ENCODE measurements at places on chromosomes 16 and 17. TPM values are rescaled to one million over a fixed set of nuclear protein-coding genes. Genes with fewer than 3 reads are reported as not detected.

The CD300LG gene
- not detected for total RNA-seq

The HOXB4 gene
- total RNA-seq = under 0.01 TPM

The PYDC1 gene
- not detected for total RNA-seq

The ASGR2 gene
- not detected for total RNA-seq

The C1QTNF1 gene
- total RNA-seq = 220 TPM

The SALL1 gene
- 0.22 TPM for total RNA-seq

The TMC8 gene
- not detected for total RNA-seq

The NXN gene
- total RNA-seq = 51.8 TPM

The INCA1 gene
- 0.22 TPM for total RNA-seq

The NOG gene
- total RNA-seq = 3.0 TPM

The DHRS7C gene
- total RNA-seq = not detected

The CIAO3 gene
- total RNA-seq = 40.8 TPM

The CCL23 gene
- total RNA-seq = not detected

The SMIM5 gene
- not detected for total RNA-seq

The TM4SF5 gene
- not detected for total RNA-seq

The SERPINF2 gene
- 0.14 TPM for total RNA-seq

The SPATA22 gene
- total RNA-seq = 0.22 TPM

The GAST gene
- total RNA-seq = not detected

The ABCC3 gene
- 31.1 TPM for total RNA-seq
